ENCODE measurements at places on chromosomes 2 and 18.

GRCh38 chr2:20164061-20164733 is 60.7 kb downstream of the SDC1 start:
- DNase-seq: no peak

DNA sequence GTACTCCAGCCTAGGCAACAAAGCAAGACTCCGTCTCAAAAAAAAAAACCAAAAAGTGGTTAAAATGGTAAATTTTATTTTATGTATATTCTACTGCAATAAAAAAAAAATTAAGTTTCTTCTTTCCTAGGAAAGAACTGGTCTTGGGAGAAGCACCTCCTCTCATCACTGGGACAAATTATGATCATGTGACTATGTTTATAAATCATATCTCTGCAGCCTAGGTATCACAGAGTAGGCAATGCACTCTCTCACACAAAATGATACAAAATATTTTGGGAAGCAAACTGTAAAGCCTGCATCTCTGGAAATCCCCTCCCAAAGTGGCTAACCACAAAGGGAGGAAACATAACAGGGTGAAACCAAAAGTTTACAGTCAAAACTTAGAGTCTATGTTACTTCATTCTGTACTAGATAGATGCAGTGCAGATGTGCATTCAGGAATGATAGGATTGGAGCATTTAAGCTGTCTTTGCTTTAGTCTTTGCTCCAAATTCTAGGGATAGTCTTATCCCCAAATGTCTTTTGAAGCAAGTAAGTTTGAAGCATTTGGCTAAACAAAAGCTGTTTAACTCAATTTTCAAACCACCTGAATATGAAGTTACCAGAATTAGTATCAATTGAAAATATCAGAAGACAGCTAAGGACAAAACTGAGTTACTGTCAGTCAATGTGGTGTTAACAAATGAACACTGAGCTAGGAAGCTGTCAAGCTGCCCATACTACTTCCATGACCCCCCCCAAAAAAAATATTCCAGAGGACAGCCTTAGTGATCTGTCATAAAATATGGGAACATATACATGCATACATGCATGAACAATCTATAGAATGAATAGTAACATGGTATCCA is 21.1 kb upstream of the MALT1 start:
- no peak for DNase-seq

DNA sequence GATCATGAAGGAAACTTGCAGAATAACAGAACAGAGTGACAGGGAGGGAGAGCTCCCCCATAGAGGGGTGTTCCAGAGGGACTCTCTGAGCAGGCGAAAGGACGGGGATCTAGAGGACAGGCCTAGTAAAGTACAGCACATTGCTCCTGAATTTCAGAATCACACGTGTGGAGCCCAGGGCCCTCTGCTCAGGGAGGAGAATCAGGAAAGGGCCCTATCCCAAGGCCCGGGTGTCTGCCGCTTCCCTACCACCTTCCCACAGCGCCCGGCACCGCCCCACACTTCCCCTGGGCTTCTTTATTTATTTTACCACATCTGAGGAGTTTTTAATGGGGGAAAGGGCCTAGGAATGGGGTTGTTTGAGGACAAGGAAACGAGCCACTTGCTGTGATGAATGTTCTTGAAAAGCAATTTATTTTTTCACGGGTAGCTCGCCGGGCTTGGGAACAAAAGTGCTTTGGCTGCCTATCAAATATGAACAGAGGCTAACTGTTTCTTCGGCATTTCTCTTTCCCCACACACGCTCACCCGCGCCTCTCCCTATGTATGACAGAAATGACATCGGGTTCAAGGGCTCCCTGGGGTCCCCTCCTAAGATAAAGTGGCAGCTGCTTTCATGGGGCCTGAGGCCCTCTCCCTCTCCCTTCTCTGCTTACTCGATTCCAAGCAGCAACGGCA is 79.3 kb upstream of the GLI2 start:
- no peak for DNase-seq

- DNase-seq: no peak
Measured at GRCh38 chr18:76460482-76460881, 34.6 kb downstream of the ZNF516 start.

GRCh38 chr18:25701821-25702220 is 349.9 kb upstream of the ZNF521 start:
- no peak for DNase-seq

DNA sequence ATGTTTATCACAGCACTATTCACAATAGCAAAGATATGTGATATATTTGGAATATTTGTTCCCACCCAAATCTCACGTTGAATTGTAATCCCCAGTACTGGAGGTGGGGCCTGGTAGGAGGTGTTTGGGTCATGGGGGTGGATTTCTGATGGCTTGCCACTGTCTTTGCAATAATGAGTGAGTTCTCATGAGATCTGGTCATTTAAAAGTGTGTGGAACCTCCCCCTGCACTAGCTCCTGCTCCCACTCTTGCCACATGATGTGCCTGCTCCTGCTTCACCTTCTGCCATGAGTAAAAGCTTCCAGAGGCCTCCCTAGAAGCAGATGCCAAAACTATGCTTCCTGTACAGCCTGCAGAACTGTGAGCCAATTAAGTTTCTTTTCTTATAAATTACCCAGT is 72.2 kb upstream of the DYNC1I2 start:
- DNase-seq: no peak

DNA sequence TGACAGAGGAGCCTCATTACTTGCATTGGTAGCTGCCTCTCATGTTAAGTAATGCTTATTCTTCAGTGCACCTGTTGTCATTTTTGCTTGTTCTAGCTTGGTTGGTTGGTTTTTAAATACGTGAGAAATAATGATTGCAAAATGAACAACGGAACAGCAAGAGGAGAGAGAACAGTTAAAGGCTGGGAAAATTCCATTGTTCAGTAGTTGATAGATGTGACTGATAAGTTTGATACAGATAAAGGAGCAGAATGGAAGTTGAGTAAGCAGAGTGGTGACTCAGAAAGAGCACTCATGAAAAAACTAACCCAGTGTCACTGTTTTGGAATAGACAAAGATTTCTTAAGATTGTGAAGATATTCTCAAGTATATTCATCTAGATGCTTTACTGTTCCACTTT is 50.5 kb downstream of the MTA3 start:
- DNase-seq: peak; percentile 13

- no peak for DNase-seq
Measured at GRCh38 chr2:178529194-178529593, 48.9 kb downstream of the PLEKHA3 start.

DNA sequence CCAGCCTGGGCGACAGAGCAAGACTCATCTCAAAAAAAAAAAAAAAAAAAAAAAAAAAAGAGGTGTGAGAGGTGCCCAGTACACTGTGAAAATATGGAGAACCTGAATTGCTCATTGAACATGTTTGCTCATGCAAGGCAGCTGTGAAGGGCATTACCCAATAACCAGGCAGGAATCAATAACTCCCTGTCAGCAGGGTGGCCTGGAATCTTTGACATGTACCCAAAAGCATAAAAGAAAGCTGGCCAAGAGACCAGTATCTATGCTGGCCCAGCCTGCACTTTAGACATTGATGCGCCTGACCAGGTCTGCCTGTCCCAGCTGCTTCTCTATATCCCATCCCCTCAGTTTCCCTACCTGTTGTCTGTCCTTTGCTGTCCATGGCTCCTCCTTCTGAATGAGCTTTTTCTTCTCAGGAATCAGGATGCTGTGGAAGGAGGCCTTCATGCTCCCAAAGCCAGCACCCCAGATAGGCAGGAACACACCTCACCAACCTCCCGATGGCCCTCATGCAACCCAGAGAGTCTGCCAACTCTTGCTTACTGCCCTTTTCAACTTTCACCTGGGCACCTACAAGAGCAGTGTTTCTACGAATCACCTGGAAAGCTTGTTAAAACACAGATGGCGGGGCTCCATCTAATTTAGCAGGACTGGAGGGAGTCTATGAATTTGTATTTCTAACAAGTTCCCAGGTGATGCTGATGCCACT is 83.4 kb upstream of the PPP1CB start:
- DNase-seq: no peak

Measured in fibroblast of skin of left quadriceps (primary cell).